ENCODE measurements at places on chromosomes 4 and X.

DNA sequence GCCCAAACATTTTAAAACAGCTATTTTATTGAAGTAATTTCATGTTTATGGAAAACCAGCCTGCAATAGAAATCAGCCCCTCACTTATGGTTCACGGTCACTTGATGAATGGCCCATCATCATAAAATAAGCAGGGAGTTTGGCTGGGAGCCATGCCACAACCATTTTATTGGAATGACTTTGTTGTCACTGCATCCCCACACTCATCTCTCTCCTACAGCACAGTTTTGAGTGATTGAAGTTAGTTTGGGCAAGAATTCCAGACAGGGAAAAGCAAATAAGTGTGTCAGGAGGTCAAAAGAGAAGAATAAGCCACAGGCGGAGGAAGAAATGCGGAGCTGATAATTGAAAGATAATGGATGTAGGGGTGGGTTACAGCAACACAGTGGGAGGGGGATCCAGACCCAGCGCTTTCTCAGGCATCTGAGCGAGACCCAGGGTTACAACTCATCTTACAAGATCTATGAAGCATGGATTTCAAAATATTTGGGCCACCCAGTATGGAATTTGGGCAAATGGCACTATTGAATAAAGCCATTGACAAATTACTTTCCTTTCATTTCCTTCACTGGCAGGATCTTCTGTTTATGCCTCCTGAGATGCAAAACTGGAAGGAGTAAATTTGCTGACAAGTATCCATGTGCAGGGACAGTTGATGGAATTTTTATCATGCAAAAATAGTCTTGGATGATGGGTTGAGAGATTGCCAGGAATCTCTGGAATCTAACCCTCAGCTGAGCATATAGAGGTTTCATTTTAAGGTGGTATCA is 100.8 kb downstream of the SHROOM3 start:
- peak; percentile 25 for DNase-seq

GRCh38 chr4:73730292-73730691 is 10.1 kb upstream of the CXCL8 start:
- DNase-seq, result no peak

DNA sequence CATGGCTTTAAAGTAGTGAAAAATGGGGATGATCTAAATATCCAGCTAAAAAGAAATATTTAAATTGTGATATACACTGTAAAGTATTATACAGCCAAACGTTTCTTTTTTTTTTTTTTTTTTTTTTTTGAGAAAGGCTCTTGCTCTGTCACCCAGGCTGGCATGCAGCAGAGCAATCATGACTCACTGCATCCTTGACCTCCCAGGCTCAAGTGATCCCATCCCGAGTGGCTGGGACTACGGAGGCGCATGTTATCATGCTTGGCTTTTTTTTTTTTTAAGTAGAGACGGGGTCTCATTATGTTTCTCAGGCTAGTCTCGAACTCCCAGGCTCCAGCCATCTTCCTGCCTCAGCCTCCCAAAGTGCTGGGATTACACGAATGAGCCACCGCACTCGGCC is 17.1 kb downstream of the SMIM14 start:
- DNase-seq, result no peak

DNA sequence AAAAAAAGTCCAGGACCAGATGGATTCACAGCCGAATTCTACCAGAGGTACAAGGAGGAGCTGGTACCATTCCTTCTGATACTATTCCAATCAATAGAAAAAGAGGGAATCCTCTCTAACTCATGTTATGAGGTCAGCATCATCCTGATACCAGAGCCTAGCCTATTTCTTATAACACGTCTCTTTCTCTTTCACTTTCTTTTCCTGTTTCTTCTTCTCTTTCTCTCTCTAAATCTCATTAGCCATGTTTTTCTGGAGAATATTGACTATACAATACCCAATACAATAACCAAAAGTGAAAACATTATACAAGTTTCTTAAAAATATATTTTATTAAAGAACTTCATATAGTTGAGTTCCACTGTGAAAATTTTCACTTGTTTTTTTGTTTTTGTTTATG is 1154.9 kb upstream of the PCDH7 start:
- no peak for DNase-seq

- DNase-seq, result no peak
Observed at GRCh38 chr4:78984593-78984992, 45.4 kb upstream of the PAQR3 start.

Measured in HAP-1 (cell line).